NK-92 treated with Interleukin-12 subunit alpha and Interleukin-12 subunit beta, amount 100 ng/mL, for 24 hours (cell line): ENCODE measurements at places on chromosomes 2 and 18.

DNA sequence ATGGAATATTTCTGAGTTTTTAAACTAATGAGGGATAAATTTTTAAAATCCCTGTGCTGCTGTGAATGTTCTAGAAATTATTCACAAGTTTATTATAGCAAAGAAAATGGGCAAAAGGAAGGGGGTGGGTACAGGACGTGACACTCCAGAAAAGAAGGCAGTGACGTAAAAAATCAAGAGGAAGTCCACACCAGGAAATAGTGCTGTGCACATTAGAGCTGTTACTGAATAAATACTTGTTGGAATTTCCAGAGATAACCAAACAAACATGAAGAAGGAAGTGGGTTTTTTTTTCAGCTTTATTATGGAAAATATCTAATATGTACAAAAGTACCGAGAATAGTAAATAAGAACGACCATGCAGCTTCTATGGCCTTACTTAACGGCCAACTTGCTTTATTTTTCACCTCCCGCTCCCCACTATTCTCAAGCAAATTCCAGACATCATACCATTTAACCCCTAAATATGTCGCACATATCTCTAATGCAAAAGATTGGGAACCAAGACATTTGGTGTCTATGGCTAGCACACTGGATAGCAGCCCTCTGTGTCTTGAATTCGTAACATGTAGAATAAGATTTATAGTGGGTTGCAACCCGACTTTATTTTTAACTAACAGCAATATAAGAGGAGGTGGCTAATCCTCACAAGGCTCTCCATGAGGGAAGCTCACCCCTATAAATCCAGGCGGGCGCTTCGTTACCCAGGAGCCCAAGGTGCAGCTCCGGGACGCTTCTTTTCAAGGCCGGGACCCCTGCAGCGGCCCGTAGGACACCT lies 580 bp upstream of the NDUFV2 start:
- DNase-seq: no peak

- no peak for DNase-seq
Measured at GRCh38 chr2:101843048-101843447, 145.5 kb downstream of the MAP4K4 start.

DNA sequence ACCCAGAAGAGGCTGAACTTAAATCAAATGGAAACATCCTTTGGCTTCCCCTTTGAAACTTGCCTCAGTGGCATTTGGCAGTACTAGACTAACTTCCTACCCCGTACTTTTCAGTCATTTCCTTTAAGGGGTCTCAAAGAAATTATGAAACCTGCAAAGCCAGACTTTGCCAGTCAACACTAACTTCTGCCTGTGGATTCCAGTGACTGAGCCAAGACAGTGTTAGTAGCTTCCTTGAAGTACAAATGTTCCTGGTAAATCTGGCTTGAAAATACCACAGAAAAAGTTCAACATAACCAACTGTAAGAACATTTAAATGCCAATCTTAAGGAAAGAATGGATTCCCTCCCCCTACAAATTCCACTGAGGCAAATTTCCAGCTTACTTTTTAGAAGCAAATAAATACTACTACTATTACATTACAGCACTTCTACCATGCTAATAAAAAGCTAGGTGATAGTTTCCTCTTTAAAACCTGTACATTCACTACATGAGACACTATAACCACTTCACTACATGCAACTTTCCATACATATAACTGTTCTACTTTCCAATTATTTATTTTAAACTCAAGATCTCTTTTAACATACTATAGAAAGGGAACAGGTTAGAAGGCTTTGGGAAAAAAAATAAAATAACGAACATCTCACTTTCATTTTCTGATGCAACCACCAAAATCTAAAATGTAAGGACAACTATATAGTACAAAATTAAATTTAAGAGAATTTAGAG lies 2.4 kb downstream of the PELI1 start:
- no peak for DNase-seq

- DNase-seq: no peak
Measured at GRCh38 chr2:96680561-96681141, 38.1 kb downstream of the FER1L5 start.

DNA sequence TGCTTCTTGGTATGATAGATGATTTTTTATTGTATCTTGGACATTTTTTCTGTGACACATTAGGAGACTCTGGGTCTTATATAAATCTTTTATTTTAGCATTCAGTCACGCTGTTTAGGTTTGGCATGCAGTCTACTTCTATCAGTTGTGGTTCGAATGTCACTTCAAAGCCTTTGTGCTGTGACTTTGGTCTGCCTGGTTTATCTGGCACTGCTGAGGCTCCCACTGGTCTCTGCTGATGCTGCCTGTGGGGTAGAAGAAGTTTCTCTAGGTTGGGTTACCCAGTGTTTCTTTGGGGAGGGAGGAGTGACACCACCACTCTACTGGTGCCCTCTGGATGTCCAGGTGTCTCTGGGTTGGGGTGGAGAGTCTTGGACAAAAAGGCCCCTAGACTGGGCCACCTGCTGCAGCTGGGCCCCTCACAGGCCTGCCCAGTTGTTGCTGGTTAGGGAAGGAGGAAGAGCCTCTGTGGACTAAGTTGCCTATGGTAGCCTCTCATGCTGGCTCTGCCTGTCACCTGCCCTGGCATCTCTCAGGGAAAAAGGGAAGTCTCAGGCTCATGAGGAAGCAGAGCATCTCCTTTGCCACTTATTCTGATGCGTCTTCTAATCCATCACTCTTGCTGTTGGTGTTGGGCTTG lies 115.4 kb upstream of the HS6ST1 start:
- DNase-seq: no peak

- no peak for DNase-seq
Measured at GRCh38 chr2:62176801-62177200, 19.1 kb upstream of the B3GNT2 start.

DNA sequence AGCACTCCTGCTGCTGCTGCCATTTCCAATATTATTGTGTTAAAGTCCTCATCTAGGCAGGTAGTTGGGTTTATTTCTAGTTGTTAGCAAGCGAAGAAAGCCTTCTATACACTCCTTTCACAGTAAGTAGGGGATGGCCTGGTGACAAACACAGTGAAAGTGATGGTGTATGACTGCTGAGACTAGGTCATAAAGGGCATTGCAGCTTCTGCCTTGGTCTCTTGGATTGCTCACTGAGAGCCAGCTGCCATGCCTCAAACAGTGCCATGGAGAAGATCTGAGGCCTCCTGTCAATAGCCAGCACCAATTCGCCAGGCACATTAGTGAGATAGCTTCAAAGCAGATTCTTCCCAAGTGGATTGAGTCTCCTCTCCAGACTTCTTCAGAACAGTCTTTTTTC lies 27.6 kb upstream of the MSTN start:
- DNase-seq: no peak

- no peak for DNase-seq
Measured at GRCh38 chr18:7177116-7177744, 53.7 kb upstream of the LRRC30 start.

GRCh38 chr2:168782271-168782670 lies 20.2 kb upstream of the NOSTRIN start:
- DNase-seq: no peak

DNA sequence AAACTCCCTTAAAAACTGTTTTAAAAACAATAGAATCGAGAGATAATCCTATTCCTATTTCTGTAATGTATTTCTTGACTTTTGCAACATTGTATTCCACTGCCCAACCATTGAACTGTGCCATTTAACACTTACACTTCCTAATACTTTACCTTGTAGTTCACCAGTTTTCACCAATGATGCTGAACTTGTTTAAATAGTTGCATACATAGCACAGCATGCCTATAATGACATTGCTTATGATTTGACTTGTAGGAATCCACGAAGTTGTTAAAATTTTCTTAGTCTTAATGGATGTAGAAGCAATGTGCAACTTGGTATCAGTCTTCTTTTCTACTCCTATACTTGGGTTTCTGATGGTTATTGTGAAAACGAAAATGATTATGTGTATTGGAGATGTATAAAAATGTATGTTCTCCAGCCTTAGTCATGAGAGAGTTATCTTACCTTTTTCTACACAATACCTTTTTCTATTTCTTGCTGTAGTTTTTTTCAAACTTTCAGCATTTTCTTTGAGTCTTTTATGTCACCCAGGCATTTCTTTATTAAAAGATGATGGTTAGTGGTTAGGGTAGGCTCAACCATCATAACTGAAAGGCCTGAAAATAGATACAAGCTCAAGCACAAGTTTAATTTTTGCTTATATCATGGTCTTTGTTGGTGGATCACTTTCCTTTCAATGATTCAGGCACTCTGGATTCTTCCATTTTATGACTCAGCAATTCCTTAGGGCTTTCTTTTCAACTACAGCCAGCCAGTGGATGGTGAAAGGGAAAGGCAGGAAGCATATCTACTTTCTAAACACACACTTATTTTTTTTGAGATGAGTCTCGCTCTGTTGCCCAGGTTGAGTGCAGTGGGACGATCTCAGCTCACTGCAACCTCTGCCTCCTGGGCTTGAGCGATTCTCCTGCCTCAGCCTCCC lies 9.4 kb downstream of the GPD2 start:
- DNase-seq: no peak
